ENCODE measurements at places on chromosomes 12 and 14. TPM values are rescaled to one million over a fixed set of nuclear protein-coding genes. Genes with fewer than 3 reads are reported as not detected.

Gene CLEC2A
- not detected for total RNA-seq

Gene XPOT
- 27.9 TPM for total RNA-seq

Gene SMAGP
- total RNA-seq: 2.8 TPM

Gene ARHGEF25
- total RNA-seq: 14.3 TPM

Gene KLRK1
- total RNA-seq: 0.46 TPM

Gene MED6
- total RNA-seq: 17.7 TPM

Gene TMEM233
- total RNA-seq: 0.13 TPM

Gene MYH6
- total RNA-seq: 4,934 TPM

Gene PLA2G1B
- not detected for total RNA-seq

Gene BEST3
- 0.48 TPM for total RNA-seq

Gene MANSC4
- total RNA-seq: not detected

Gene SOCS4
- 15.2 TPM for total RNA-seq

Gene VRTN
- total RNA-seq: not detected

Gene CAPZA3
- not detected for total RNA-seq

Gene SPIC
- total RNA-seq: not detected

Gene TMEM116
- 42.4 TPM for total RNA-seq

Gene TMEM229B
- 2.3 TPM for total RNA-seq

Gene RFX4
- total RNA-seq: not detected

All from Right ventricle myocardium superior (tissue), 1 donor.